ENCODE measurements at places on chromosomes 6 and 20.

DNA sequence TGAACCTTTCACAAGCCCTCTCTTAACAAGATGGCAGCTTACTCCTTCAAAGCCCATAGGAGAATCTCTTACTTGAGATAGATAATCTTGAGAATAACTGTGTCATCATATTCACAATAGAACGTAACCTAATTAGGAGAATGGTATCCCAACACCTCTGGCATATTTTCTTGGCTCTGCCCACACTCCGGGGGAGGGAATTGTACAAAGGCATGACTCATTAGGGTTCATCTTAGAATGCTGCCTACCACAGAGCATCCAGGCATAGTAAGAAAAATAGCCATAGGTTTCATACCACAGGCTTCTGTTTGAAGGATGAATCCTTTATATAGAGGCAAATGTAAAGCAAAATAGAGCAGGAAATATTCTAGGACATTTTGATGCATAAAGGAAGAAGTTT, 1100.6 kb upstream of the CITED2 start:
- DNase-seq: peak; percentile 18

GRCh38 chr6:7004581-7005297, 103.0 kb upstream of the RREB1 start:
- DNase-seq: no peak

GRCh38 chr6:161107779-161108730, 116.5 kb downstream of the MAP3K4 start:
- DNase-seq: no peak

DNA sequence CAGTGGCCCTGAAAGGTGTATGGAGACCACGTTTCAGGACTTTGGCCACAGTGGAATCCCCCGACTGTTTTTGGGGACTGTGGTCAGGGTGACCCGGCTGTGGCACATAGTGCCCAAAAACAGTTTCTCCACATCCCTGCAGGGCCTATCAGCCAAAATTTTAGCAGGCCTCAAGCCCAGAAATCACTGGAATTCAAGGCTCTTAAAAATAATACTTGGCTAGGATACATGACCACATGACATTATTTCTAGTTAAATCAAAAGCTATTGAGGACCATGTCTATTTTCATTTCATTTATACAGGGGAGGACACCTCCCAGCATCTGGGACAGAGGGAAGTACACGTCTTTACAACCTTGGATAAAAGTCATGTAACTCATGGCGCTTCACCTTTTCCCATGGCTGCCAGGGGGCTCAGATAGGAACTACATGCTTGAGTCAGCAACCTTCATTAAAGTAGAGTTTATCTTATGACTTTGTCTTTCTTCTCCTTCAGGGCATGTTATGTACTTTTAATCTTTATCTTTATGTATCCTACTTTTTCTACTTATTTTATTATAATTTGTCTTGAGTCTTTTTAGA, 70.8 kb upstream of the CD93 start:
- DNase-seq: no peak

DNA sequence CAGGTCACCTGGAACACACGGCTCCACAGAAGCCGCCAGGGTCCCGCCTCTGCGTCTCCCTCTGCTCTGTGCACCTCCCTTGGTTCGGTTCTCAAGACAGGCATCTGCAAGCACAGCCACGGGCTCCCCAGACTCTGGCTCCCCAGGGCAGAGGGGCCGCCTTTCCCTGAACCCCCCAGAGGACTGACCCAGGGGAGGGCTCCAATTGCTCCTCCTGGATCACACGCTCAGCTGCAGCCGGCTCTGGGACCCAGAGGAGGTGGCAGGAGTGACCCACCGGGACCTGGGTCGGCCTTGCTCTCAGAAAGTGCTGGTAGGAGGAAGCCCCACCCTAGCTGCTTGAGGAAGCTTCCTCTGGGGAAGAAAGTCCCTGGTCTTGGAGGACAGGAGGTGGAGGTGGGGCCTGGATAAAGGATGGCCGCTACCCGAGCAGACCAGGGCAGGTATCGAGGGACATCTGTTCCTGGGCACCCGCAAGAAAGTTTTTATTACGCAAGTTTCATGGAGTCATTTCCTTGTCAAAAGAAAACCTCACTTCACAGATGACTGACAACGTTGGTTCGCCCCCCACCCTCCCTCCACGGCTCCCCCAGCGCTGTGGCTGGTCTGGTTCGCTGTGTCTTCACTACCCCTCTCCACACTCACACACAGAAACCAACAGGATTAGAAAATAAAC, 103.9 kb upstream of the AFDN start:
- DNase-seq: no peak

DNA sequence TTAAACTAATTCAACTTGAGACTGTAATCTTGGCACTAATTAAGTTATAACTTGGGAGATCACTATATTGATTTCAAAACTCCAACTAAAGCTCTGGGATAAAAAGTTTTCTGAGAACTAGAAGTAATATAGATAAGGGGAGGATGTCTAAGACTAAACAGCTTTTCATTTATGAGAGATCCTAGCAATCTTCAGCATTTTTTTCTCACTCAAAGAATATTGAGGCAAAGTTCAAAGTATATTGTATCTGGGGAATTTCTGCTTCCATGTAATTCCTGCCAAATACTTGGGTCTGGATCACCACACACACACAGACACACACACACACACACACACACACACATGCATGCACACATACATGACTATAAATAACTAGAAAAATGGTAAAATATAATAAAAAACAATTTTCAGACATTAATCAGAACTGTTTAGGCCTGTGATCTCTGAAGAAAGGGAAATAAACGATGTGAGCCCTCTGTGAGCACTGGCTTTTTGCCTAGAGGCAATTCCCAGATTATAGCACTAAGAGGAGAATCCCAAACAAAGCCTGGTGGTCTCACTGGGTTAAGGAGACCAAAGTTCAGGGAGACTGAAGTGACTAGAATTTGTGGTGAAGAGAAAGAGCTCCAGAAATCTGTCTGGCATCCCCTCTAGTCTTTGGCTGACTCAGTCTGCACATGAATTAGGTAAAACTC, 92.8 kb downstream of the ADAT2 start:
- no peak for DNase-seq

GRCh38 chr6:144086959-144087358, 8.4 kb downstream of the SF3B5 start:
- DNase-seq: no peak

GRCh38 chr6:128242765-128243403, 277.5 kb downstream of the PTPRK start:
- DNase-seq: peak; percentile 55

DNA sequence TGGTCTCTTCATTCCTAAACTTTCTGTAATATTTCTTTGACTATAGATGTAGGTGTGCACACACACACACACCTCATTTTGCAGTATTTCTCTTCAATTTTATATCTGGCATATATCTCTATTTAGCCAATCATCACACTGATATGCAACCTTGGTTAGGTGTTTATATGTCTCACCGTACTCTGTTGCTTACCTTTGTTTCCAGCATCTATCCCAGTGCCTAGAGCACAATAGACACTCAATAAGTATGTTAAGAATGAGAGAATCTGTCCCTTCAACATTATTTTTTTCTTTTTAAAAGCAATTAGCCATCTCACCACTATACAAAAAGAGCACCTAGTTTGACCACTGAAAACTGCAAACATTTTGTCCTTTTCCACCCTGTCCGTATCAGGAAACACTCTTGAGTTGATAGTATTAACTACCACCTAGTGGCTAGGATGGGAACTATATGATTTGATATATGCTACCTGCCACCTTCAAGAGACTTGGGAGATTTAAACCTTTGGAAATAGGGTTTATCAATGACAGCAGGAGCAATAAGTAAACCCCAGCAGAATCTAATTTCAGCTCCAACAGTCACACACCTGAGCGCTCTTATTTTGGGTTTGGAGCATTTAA, 48.7 kb upstream of the RSPO3 start:
- DNase-seq: peak; percentile 31

DNA sequence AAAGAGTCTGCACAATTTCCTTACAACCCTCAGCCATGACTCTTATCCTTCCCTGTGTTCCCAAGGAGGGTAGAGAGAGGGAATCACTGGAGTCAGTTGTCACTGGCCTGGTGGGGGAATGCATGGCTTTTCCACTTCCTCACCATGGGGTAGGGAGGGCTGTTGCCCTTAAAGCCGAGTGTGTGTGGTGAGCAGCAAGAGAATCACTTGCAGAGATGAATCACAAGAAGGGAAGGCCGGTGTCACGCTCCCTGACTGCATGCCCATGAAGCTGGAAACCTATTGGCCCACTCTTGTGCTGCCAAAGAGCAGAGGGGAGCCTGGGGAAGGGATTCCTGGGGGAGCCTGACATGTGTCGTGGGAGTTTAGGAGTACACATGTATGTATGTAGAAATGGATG, 18.1 kb upstream of the BMP6 start:
- peak; percentile 43 for DNase-seq

GRCh38 chr20:50819349-50819748, 24.5 kb downstream of the BCAS4 start:
- DNase-seq: no peak

- no peak for DNase-seq
Measured at GRCh38 chr6:137743493-137743892, 123.6 kb upstream of the TNFAIP3 start.

DNA sequence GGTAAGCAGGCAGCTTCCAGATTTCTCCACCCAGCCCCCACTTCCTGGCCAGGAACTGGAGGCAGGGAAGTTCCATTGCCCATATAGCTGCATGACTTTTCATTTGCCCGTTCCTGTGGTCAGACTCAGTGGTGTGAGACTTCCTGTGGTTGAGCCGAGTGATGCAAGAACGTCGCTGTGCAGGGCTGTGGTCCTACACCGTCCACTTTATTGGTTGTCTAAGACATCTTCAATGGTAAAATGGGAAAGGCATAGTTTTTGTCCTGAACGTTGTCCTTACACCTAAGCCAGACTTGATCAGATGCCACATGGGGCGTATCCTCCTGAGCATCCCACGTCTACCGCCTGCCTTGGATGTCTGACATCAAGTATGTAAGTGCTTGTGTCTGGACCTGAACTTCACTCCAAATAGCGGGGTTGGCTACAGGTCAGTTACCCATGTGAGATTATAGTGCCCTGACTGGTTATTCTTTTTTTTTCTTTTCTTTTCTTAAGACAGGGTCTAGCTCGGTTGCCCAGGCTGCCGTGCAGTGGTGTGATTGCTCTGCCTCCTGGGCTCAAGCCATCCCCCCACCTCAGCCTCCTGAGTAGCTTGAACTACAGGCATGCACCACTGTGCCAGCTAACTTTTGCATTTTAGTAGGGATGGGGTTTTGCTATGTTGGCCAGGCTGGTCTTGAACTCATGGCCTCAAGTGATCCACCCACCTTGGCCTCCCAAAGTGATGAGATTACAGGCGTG, 25.9 kb upstream of the GTSF1L start:
- DNase-seq: peak; percentile 96

DNA sequence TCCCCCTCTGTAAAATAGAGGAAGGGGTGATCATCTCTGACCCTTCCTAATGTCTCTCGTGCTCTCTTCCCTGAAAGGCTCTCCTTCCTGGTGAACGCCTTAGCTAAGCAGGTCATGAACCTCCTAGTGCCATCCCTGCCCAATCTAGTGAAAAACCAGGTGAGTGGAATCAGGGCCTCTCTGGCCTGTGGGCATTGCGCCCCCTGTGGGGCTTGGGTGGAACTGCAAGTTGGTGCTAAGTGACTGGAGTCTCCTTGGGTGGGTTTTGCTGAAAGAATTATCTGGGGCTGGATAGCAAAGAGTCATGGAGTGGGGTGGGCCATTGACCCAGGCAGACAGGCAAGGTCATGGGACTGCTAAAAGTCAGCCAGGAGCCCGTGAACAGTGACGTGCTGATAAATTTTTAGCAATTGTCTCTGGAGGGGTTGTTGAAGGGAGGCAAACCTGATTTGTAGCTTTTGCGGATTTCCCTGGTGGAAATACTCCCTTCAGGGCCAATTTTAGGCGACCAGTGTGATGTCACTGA, 8.9 kb downstream of the BPIFB1 start:
- peak; percentile 29 for DNase-seq

DNA sequence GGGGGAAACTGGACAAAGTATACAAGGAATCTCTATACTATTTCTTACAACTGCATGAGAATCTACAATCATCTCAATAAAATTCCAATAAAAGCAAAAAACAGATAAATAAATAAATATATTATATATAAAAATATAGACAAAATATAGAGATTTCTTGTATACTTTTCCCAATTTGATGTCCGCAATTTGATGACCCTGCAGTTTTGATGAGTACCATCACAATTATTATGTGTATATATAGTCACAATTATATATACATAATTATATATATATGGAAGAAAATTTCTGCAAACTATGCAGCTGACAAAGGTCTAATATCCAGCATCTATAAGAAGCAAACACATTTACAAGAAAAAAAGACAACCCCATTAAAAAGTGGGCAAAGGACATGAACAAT, 169.2 kb upstream of the ATXN1 start:
- DNase-seq: no peak

DNA sequence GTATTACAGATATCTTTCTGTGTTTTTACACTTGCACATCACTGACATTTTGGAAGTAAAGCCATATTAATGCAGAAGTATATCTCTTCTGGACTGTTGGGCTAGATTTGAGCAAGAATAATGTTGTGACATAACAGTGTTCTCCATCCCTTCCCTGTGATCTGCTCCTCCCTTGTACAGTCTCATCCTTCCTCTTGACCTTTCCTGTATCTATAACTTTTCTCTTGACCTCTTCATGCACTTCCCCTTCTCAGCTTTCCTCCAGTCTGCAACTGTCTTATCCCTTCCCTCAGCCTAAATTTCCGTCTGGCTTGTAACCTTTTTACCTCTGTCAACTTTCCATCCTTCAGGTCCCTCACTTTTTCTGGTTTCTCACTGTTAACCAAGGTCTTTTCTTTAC, 29.8 kb downstream of the NCOA3 start:
- DNase-seq: no peak

GRCh38 chr20:49969946-49970345, 12.8 kb upstream of the SNAI1 start:
- no peak for DNase-seq

- DNase-seq: no peak
Measured at GRCh38 chr6:51812231-51812630, 275.2 kb downstream of the PKHD1 start.

DNA sequence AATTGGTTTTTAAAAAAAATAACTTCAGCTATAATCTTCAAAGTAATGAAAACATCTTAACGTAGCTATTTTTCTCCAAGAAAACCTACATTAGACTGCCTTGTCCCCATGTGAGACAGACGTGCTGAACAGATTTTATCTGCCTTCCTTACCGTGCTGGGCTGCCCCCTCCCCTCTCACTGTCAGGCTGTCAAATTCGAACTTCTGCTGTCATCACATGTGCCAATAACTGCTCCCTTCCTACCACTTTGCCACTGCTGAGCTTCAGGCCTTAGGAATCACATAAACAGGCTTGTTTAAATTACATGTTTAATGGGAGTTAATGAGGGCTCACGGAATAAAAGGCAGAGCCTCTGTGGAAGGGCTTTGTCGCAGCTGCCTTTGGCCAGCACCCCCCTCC, 77.0 kb upstream of the NHSL1 start:
- DNase-seq: no peak

- DNase-seq: no peak
Measured at GRCh38 chr6:158115508-158115907, 52.6 kb downstream of the SERAC1 start.

GRCh38 chr6:91631227-91631626, 1044.4 kb upstream of the MAP3K7 start:
- no peak for DNase-seq
